Hindlimb muscle (tissue), 1 donor: ENCODE measurements at places on chromosomes 7 and 10.

DNA sequence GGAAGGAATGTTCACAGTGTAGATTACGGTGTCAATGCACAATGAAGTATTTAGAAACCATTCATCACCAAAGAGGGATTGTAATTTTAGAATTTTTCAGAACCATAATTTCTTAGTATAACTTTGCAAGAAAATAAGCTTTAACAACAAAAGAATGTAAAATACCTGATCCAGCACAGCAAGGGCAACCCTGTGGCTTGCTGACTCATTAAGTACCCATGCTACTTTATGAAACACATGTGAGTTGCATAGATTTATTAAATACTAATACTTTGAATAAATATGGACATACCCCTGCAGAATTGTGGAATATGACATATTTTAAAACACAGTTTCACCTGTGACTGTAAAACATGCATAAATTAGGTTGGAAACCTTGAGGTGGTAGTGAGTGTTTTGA, 281.3 kb downstream of the ZNF248 start:
- DNase-seq: no peak

GRCh38 chr7:417973-418601, 101.6 kb downstream of the PDGFA start:
- DNase-seq: no peak

- no peak for DNase-seq
Measured at GRCh38 chr10:92644921-92645320, 44.8 kb upstream of the HHEX start.

GRCh38 chr7:93757426-93757825, 133.1 kb downstream of the TFPI2 start:
- DNase-seq: no peak

DNA sequence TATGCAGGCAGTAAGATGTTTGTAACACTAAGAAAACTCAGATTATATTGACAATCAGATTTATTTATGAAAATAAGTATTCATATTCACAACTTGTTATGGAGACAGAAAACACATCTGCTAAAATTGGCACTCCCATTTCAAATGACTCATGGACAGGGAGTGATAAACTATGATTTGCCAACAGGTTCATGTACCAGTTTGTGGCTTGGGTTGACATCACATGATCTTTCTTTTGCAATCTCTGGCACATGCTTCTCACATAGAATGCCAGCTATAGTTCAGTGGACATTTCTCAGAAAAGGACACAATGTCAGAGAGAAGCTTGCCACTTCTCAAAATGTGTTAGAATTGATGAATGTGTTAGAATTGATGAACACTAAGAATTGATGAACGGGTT, 663.2 kb upstream of the ANKRD30A start:
- DNase-seq: no peak

DNA sequence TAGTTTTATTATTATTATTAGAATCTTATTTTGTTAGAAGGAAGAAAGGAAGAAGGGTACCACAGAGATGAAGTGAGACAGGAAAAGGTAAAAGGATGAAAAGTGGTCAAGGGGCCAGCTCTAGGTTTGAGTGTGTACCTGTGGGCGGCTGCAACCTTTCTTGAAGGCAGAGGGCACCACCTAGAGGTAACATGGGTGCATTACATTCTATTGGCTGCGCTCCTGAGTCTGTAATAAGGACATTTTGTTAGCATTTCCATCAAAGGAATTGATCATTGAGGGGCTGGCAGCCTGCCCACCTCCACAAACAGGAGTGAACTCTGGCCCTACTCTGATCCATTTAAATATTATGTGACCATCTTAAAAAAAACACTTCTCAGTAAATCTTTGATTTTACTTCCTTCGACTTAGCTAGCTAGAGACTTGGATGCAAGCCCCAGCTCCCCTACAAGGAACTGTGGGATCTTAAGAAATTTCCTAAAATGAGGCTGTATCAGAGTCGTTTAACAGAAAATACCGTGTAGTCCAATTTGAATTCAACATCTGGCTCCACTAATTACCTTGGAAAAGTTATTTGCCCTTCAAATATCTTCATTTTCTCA, 610.4 kb downstream of the IPMK start:
- DNase-seq: peak; percentile 12

- peak; percentile 62 for DNase-seq
Measured at GRCh38 chr10:110273474-110273873, 31.2 kb downstream of the SMNDC1 start.
